Activated CD4-positive, alpha-beta T cell treated with anti-CD3 and anti-CD28 coated beads for 4 hours (primary cell): ENCODE measurements at places on chromosomes 5 and 9.

GRCh38 chr5:88244686-88245085 lies 24.0 kb downstream of the TMEM161B start:
- DNase-seq = no peak

GRCh38 chr9:12813960-12814876 lies 39.4 kb downstream of the LURAP1L start:
- no peak for DNase-seq

GRCh38 chr9:128635266-128636023 lies 21.2 kb downstream of the DYNC2I2 start:
- DNase-seq = no peak

DNA sequence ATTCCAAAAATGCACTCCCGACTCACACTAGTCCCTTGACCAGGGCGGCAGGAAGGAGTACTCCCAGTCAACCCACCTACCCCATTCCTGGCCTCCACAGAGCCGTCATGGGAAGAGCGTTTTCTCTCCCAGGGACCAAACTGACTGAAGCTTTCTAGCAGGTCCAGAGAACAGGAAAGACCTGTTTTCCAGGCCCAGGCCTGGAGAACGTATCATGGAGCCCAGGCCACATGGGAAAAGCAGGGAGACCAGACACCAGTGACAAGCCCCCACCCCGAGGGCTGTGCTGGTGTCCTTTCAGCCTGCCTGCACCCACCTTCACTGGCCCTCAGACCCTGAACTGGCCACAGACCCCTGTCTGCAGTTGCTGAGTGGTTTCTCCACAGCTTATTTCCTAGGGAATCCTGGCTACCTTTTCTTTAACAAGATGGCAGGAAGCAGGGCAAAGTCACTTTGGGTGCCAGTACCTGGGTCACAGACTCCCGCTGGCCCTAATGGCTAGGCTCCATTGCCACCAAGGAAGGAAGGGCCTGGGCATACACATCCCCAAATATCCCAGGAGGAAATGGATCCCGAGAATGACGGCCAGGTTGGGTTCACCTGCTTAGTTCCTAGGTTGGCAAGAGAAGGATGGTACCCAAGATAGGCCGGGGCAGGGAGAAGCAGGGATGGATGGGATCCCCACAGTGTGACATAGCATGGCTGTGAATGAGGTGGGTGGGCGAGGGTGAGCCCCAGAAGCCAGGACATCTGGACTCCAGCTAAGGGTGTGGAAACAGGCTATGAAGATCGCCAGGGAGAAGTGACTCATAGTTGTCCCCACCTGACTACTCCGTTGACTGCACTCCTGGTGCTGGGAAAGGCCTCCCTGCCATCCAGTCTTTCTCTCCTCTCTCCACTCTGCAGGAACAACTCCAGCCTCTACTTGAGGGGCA lies 12.2 kb downstream of the CCNI2 start:
- DNase-seq = no peak

GRCh38 chr5:148107608-148108007 lies 43.8 kb downstream of the SPINK5 start:
- DNase-seq = no peak

GRCh38 chr5:81242906-81243436 lies 9.8 kb downstream of the CKMT2 start:
- DNase-seq = no peak

DNA sequence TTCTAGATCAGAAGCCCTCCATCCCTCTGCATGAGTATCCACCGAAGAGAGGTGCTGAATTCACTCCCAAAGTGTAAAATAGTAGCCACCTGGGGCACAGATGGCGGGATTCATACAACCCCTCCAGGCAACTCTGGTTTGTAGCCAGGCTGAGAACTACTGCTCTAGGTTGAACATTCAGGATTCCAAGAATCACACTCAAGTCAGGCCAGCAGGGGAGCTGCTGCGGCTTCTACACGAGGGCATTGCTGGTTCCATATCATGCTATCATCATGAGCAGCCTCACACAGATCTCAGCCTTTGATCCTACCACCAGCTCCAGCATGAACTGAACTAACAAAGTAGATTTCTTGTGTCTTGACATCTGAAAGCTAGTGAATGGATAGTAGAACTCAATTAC lies 367.9 kb downstream of the DIRAS2 start:
- DNase-seq = no peak

GRCh38 chr5:82595113-82595512 lies 317.0 kb upstream of the RPS23 start:
- DNase-seq = no peak

DNA sequence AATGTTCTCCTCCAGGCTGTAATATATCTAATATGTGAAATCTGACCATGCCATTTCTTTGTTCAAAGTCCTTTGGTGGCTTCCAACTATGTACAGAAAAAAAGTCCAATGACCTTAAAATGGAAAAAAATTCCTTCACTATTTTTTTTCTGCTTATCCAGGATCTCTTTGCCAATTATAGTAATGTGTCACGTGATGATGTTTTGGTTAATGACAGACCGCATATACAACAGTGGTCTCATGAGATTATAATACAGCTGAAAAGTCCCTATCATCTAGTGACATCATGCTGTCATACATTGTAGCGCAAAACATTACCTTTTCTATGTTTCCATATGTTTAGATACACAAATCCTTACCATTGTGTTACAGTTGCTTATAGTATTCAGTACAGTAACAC lies 477.6 kb downstream of the TMEM232 start:
- no peak for DNase-seq

DNA sequence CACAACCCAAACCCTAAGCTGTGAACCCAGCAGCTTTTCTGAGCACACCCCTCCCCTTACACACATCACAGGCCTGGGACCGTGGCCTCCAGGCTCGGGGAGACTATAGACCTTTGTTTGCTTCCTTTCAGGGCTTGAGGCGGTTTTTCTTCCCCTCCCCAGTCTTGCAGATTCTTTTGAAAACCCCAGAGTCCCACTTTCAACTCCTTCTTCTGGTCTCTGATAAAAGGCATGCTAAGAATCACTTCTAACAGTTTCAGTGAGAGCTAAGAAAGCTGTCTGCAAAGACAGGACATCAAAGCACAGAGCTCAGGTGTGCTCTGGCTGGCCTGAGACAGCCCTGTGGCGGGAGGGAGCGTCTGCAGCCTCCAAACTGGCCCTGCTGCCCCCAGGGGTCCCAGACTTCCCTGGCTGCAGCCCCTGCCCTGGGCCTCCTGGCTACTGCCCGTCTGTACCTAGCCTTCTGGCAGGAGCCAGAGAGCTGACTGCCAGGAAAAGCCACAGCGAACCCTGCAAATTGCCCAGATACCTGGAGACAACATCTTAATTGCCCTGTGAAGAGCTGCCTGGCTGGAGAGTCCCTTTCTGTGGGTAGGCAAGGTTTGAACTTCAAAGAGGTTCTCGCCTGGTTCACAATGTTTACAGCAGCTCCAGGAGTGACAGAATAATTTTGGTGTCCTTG lies 138.9 kb downstream of the GADD45G start:
- peak; percentile 39 for DNase-seq

DNA sequence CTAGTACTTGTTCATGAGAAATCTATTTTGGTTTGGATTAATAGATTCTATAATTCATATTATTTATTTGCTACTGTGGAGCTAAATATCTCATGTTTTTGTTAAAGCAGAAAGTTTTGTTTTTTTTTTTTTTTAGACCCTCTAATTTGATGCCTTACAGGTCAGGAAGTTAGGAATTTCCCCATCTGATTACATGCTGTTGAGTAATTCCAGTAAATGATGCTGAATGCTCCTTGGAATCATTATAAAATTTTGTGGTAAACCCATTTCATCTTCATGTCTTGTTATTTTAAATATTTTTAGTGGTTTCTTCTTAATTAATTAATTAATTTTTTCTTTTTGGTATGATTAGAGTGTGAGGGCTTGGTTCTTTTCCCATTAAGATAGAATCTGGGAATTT lies 35.6 kb downstream of the NNT start:
- no peak for DNase-seq

DNA sequence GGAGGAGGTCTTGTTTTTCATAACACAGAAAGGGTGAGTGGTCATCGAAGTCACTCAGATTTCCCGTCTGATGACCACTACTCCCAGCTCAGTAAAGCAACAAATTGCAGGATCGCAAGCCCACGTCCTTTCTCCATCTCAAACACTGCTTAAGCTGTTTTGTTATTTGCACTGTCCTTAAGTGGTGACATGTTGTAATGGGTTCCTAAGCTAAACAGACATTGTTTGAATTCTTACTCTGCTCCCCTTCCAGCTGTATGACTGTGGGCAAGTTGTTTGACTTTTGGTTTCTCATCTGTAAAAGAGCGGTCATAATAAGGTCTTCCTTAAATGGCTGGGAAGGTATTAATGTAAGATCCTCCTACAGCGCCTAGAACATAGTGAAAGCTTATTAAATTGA lies 62.8 kb upstream of the EQTN start:
- DNase-seq = no peak

DNA sequence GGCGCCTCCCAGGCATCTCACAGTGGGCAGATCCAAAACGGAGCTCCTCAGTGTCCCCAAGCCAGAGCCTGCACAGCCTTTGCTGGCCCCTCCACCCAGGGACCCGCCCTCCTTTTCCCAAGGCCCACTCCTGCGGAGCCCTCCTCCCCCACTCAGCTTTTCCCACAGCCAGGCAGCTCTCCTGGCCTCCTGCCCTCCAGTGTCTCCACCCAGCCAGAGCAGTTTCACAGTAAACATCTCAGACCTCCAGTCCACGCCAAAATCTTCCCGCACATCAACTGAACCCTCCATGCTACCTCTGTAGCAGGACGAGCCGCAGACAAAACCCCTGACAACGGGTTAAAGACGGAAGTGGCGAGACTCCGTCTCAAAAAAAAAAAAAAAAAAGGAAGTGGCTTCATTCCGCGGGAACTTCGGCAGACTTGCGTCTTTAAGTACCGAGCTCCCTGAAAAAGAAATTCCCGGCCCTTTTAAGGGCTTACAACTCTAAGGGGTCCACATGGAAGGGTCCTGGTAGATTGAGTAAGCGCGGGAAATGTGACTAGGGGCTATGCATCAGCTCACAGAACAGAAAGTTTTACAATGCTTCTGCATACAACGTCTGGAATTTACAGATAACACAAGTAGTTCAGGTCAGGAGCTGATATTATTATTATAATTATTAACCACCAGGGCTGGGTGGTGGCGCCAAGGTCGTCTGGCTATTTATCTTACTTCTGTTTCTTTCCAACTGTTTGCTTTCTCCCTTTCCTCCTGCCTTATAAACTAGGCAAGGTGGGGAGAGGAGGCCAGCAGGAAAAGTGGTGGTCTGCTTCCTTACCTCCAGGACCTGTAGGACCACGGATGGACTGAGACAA lies 11.4 kb upstream of the GRIN1 start:
- DNase-seq = no peak

- no peak for DNase-seq
Observed at GRCh38 chr5:80141147-80141671, 106.1 kb downstream of the THBS4 start.

DNA sequence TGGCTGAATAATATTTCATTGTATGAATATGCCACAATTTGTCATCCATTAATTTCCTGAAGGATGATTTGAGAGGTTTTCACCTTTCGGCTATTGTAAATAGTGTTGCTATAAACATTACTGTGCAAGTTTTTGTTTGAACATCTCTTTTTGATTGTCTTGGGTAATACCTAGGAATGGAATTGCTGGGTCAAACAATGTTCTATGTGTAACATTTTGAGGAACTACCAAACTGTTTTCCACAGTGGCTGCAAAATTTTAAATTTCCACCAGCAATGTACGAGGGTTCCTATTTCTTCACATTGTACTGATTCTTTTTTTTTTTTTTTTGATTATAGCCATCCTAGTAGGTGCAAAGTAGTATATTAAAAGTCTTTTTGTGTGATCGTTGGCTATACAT lies 63.8 kb upstream of the ANKH start:
- no peak for DNase-seq

- no peak for DNase-seq
Observed at GRCh38 chr5:142007237-142007544, 5.6 kb downstream of the GNPDA1 start.

- no peak for DNase-seq
Observed at GRCh38 chr5:170362102-170362501, 27.1 kb downstream of the KCNMB1 start.

GRCh38 chr5:132268769-132269551 lies 11.5 kb downstream of the PDLIM4 start:
- DNase-seq = no peak
